ENCODE measurements at places on chromosomes 12 and 14.

DNA sequence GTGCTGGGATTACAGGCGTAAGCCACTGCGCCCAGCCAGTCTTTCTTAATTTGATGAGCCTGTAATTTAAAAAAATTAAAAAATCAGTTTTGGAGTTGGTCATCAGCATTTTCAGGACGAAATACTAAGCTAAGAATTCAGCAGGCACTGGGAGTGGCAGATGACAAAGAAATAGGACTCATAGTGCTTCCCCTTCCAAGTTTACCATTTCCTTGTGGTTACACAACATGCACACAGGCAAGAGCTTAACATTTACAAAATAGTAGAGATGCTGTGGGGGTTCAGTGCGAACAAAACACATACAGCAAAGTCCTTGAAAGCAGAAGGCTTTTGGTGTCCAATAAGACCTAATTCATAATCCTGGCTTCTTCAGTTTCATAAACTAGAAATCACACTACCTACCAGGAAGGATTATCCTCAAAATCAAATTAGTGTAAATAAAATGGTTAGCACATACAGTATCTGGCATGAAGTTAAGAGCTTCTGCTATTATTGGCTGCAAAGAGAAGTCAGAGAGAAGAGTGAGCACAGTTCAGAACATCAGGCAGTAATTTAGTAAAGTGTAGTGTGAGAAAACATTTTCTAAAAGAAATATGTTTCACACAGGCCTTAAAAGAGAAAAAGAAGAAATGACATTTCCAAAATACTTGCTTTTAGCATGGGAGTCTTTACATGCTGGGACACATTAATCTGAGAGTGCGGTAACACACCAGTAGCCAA, 22.2 kb upstream of the KIF21A start:
- no peak for DNase-seq

GRCh38 chr12:89082370-89082753, 269.9 kb downstream of the DUSP6 start:
- no peak for DNase-seq

- no peak for DNase-seq
Measured at GRCh38 chr14:87052646-87053225, 940.2 kb downstream of the GALC start.

DNA sequence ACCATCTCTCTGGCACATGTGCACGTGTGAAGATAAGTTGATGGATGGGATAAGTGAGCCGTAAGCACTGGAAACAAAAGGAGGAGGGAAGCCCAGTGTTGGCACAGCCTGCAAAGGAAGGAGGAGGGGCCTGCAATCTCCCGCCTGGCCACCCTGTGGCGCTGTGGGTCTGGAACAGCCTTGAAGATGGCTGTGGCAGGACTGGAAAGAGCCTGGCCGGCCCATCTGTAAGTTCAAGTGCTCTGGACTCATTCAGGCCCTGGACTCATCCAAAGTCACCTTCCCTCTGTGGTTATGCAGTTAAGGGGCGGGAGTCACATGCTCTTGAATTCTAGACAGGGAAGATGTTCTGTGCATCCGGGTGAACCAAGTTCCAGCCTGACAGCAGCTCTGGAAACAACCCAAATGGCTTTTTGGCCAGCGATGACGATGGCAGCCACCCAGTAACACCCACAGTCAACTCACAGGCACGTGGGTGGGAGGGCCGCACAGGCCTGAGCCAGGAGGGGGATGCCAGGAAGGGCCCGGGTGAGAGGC, 50.4 kb downstream of the CHGA start:
- peak; percentile 29 for DNase-seq

- peak; percentile 65 for DNase-seq
Measured at GRCh38 chr14:85402569-85403162, 127.3 kb upstream of the FLRT2 start.

GRCh38 chr12:130251236-130251780, 86.4 kb upstream of the PIWIL1 start:
- DNase-seq = no peak

DNA sequence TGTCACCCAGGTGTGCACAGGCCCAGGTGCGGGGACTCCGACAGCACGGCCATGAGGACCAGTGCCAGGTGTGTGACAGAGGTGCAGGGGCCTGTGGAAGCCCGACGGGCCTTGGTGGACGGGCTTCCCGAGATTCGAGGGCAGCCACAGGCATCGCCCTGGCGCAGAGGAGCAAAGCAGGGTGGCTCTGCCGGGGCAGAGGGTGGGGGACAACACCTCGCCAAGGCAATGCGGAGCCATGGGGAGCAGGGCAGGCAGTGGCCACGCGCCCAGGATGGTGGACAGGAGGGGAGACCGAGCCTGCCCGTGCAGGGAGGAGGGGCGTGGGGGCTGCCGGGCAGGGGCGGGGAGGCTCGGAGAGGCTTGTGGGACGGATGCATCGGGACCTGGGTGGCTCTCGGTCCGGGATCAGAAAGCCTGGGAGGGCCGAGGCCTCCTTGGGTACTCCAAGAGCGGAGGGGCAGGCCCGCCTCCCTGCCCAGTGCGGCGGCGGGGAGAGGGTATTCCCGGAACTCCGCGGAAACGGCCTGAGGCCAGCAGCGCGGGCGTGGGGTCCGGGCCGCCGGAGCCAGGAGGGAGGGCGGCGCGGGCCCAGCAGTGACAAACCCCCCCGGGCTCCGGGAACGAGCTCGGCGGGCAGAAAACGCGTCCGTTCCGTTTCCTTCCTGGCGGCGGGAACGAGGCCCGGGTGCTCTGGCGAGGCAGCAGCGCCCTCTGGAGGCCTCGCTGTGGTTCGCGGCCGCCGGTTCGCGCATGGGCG, 1.6 kb downstream of the TMEM121 start:
- peak; percentile 73 for DNase-seq

DNA sequence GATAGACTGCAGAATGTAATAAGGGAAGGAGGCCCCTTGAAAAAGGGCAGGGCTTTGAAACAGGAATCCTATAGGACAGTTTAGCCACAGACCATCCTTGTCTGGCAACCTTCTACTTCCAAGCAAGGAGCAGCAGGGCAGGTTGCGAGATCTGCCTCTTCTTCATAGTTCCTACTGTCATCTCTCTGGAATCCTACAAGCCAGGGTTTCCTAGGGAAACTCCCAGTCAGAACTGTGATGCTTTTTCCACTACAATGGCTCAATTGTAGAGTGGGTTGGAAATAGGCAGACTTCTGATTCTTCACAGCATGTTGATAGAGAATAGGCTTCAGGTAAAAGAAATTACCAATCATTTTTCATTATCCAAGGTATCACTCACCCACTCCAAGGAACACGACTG, 186.3 kb downstream of the DACT1 start:
- DNase-seq = no peak

DNA sequence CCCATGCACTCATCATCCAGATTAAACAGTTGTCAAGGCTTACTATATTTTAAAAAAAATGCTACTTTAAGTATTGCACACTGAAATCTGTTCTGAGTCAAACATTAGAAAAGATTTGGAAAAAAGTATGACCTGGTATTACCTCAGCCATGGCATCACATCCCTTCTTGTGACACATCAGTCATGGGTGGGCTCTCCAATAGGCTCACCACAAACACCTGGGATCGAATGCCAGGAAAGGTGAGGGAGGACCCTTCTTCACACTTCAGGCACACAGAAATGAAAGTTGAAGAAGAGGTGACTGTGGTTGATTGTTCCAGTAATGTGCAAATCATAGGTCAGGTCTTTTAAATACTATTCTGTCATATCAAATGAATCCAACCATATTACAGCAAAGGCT, 36.6 kb upstream of the GZMB start:
- no peak for DNase-seq

DNA sequence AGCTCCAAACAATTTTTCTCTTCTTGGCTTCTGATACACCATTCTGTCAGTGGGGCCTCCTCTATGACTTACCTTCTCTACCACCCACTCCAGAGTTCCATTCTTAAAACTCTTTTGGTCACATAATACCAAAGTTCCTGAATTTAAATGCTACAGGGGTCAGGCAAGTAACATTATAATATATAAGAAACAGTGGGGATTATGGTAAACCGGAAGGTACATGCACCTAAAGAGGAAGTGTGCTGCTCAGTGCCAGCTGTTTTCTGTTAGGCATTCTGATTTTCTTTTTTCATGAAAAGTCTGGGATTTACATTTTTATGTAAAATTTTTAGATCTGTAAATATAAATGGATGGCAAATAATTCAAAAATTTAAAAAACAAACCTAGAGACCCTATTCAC, 39.9 kb downstream of the SOS2 start:
- DNase-seq = no peak

- DNase-seq = no peak
Measured at GRCh38 chr14:103801459-103801858, 45.9 kb downstream of the PPP1R13B start.

DNA sequence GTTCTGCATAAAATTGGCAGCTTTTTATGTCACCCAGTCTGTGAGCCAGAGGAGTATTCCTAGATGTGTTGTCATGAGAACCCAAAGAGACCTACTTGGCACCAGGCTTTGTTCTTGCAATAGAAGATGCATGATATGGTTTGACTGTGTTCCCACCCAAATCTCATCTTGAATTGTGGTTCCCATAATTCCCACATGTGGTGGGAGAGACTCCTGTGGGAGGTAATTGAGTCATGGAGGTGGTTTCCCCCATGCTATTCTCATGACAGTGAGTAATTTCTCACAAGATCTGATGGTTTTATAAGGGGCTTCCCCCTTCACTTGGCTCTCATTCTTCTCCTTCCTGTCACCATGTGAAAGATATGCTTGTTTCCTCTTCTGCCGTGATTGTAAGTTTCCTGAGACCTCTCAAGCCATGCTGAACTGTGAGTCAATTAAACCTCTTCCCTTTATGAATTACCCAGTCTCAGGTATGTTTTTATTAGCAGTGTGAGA, 572.0 kb upstream of the ATP2B1 start:
- DNase-seq = no peak

GRCh38 chr14:89367779-89368120, 49.3 kb downstream of the FOXN3 start:
- DNase-seq = no peak

DNA sequence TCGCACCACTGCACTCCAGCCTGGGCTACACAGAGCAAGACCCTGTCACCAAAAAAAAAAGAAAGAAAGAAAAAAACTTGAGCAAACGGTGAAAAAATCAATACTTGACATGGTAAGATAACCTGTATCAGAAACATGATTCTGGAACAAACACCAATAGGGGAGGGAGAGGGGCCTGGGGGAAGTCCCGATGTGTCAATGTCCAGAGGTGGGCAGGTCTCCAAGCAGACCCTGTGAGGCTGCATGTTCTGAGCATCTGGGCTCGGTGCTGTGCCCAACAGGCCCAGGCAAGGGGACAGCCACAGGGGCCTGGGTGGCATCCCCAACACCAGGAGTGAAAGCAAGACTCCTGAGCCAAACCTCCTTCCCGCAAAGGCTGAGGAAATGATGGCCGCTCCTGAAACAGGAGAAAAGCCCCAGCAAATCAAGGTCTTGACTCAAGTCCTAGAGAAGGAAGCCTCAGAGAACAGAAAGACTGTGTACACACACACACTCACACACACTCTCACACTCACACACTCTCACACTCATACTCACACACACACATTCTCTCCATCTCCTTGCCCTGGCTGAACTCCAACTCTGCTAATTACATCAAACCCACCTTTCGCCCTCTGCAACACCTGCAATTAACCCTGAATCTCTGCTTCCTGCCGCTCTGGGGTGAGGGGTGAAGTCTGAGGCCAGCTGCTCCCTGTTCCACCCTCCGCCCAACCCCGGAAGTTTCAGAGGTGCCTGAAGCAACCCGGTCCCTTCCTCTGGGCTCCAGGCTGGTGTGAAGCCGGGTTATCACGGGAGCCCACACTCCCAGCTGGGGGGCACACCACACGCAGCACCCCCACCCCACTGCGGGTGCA, 20.4 kb downstream of the CCDC88C start:
- peak; percentile 30 for DNase-seq

- no peak for DNase-seq
Measured at GRCh38 chr12:121701667-121702277, 10.8 kb upstream of the TMEM120B start.

DNA sequence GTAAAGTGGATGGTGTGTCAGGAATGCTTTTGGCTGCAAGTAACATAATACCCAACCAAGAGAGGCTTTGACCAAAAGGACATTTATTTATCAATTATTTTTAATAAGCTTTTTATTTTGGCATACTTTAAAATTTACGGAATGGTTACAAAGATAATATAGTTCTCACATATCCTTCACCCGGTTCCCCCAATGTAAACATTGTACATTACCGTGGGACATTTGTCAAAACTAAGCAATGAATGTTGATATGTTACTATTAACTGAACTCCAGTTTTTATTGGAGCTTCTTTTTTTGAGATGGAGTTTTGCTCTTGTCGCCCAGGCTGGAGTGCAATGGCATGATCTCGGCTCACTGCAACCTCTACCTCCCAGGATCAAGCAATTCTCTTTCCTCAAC, 23.0 kb downstream of the CCDC63 start:
- no peak for DNase-seq

GRCh38 chr12:77377116-77377515, 311.7 kb upstream of the E2F7 start:
- no peak for DNase-seq

GRCh38 chr12:9648701-9649531, 20.6 kb upstream of the CLEC2D start:
- no peak for DNase-seq

GRCh38 chr12:42421844-42422779, 96.1 kb downstream of the PPHLN1 start:
- no peak for DNase-seq

- no peak for DNase-seq
Measured at GRCh38 chr12:21642707-21643389, 14.8 kb downstream of the LDHB start.

- no peak for DNase-seq
Measured at GRCh38 chr14:95493503-95493902, 22.9 kb downstream of the SYNE3 start.

DNA sequence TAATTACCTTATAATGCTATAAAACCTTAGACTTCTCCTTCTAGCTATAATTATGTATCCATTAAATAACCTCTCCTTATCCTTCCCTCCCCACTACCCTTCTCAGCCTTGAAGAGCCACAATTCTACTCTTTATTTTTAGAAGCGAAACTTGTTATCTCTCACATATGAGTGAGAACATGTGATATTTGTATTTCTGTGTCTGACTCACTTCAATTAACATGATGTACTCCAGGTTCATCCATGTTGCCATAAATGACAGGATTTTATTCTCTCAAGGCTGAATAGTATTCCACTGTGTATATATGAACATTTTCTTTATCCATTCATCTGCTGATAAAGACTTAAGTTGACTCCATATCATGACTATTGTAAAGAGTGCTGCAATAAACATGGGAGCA, 485.6 kb downstream of the FLRT2 start:
- DNase-seq = no peak
